ENCODE measurements at places on chromosomes 1 and 21.

DNA sequence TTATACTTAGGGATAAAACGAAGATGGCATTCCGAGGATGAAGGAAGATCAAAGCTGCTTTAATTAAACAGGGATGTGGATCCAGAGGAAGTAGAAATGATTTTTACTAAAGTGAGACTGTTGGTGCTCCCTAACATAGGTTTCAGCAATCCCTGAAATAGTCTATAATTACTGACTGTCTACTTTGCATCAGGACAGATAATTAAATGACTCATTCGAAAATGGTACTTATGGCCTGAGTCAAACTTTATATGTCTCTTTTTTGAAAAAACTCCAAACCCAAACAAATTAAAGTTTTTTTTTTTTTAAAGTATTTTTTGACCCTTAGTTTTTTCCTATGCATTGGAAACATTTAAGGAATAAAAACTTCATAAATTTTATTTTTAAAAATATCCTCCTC is 90.3 kb downstream of the LYST start:
- no peak for DNase-seq

DNA sequence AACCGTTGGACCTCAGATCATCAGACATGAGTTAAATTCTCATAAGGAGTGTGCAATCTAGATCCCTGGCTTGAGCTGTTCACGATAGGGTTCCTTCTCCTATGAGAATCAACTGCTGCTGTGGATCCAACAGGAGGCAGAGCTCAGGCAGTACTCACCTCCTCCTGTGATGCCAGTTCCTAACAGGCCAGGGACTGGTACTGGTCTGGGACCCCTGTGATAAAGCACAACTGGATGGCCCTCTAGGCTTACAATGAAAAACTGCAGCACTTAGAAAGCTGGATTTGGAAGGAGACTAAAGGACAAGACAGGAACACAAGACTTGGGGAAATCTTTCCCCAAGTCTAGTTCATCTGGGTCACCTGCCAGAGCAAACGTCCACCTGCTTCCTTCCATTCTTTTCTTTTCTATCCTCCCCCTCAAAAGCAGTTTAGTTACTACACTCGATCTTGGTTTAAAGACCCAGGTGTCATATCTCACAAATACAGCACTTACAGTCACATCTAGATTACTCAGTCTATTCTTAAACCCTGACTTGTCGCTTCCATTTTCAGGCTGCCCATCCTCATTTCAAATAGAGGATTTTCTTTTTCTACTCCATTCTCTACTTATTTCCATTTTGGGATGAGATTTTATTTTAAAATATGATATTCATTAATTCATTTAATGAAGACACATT is 59.8 kb downstream of the PTPN14 start:
- DNase-seq: no peak

DNA sequence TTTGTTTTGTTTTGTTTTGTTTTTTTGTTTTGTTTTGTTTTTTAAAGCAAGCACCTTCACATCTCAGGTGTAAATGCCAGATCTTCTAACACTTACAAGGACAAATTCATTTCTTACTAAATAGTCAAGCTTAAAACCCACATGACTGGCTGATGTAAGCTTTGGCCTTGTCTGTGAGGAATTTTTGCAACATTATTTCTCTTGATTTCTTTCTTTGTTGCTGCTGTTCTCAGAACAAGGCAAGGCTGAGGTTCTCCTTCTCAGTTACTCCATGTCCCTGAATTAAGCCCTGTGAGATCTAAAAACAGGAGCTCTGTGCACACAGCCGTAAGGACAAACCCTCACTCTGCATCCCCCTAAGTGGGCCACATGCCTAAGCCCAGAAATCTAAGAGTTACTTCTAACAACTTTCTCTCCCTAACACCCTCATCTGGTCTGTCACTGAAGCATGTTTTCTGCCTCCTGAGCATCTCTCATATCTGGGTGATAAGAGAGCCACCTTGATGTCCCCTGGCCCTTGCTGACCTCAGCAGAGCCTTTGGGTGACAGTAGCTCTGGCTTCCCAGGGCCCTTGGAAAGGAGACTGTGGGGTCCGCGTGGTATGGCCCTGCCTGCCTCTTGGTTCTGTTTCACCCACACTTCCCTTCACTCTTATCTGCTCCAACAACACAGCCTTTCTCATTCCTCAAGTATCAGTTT is 81.2 kb upstream of the HOOK1 start:
- no peak for DNase-seq

DNA sequence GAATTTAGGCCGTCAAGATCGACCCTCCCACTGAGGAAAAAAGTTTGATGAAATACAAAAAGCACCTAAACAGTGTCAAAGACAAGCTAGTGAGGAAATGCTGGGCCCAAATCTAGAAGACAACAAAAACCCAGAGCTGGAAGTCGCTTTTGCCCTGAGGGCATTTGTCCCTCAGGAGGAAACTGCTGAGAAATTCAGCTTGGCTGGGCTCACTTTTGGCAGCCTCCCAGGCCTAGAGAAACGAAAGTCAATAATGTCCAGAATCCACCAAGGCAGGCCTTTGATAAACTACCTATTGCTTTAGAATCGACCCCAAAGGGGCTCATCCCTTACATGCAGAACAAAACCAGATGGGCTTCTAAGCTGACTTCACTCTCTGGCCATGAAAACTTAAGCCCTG is 38.9 kb downstream of the SYT2 start:
- DNase-seq: no peak

- no peak for DNase-seq
Measured at GRCh38 chr1:241253471-241253870, 103.5 kb downstream of the RGS7 start.

DNA sequence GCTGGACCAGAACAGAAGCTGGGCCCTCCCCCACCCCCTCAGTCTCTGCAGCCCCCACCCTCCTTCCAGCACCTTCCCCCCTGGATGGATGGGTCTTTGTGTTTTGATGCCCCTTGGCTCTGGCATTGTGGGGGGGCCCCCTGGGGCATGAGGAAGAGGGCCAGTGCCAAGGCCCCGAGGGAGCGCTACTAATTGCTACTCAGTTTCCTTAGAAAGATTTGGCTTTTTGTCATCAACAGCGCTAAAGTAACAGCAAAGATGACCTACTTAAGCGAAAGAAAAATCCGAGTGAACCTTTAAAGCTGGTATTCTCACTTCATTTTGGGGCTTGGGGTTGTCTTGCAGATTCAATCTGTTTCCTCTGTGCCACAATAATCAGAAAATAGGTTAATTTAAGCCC is 63.5 kb downstream of the SKI start:
- no peak for DNase-seq

GRCh38 chr1:30411206-30411605 is 312.2 kb downstream of the MATN1 start:
- no peak for DNase-seq

- no peak for DNase-seq
Measured at GRCh38 chr1:186082235-186082937, 292.7 kb downstream of the TPR start.

- DNase-seq: no peak
Measured at GRCh38 chr1:70897273-70897672, 150.3 kb downstream of the PTGER3 start.

GRCh38 chr1:26994787-26995517 is 1.5 kb downstream of the TRNP1 start:
- no peak for DNase-seq

DNA sequence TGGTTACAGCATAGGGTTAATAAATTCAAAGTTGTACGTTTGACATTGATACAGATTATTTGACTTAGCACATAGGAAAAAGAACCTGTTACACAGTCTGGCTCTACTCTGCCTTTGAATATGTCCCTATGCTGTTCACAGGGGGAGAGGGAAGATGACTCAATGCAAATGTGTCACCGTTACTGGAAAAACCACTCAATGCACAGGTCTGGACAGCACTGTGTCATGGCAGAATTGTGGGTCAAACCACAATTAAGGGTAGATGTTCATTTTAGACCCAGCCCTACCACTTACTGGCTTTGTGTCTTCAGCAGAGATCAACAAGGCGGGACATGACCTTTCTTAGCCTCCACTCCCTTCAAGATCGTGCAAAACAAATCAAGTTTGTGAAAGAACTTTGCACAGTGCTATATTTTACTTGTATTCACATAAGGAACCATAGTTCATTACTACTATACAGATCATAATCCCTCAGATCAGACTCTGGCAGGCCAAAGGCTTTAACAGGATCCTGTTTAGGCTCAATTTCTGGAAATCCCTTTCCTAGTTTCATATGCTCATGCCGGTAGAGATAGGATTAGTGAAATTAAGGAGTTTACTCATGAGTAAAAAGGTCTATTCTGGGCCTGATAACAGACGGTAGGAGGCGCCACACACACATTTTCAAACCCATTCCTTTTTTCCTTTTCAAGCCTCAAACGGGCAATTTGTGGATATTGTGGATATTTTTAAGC is 22.1 kb downstream of the EIF2D start:
- DNase-seq: peak; percentile 72

DNA sequence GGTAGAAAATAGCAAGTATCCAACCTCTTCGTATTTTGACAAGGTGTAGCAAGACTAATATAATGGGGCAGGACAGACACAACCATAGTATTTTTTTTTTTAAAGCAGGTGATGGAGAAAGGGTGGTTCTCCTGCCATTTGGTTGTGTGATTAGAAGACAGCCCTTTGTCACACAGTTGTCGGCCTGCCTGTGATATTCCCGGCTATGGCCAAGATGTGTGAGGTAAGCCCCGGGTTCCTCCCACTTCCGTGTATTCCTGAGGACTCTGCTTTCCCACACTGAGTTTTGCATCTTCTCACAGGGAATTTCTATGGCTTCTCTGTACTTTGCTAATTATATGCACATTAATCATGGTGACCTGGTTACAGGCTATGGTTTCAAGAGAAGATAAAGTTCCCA is 35.9 kb downstream of the ZNF496 start:
- no peak for DNase-seq

GRCh38 chr1:41242342-41243078 is 404 bp upstream of the SCMH1 start:
- DNase-seq: peak; percentile 28

GRCh38 chr1:37888022-37888700 is 28.8 kb upstream of the MTF1 start:
- no peak for DNase-seq

DNA sequence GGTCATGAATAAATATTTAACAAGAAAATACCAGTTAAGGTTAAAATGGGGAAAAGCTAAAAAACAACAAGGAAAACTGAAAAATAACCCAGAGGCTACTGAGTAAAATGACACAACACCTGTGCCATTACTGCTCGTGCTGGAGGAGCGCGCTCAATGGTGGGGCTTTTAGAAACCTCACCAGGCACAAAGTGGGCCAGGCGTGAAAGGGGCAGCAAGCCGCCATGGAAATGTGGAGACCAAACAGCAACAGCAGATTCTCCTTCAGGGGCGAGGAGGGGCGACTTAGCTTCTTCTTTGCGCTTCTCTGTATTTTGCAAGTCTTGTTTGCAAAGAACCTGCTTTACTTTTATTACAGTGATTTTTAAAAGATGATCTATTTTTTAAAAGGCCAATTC is 18.9 kb upstream of the SPATC1L start:
- no peak for DNase-seq

DNA sequence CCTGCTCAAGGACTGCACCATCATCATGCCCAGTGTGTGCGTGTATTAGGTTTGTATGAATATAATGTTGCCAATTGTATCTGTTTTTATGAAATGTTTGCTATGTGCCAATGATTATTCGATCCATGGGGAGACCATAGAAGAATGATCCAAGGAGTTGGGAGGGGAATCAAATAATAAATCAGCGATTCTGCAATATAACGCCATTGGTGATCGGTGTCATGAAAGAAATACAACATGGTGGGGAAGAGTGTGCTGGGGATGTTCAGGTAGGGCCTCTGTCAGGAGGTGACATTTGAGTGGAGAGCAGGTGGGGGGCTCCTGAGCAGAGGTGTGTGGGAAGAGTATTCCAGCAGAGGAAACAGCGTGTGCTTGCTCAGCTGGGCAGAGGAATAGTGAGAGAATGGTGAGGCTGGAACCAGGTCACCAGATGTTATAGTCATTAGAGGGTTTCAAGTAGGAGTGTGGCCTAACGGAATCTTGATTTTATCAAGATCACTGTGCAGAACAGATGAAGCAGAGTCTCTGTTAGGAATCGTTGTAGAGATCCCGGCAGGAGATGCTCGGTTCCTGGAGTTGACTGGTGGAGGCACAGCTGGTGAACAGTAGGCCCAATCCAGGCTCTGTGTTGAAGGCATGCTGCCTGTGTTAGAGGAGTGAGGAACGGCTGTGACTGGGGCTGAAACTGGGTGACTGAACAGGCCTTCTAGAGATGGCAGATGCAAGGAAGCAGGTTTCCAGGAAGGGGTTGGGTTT is 2.9 kb upstream of the ZNF496 start:
- DNase-seq: no peak

DNA sequence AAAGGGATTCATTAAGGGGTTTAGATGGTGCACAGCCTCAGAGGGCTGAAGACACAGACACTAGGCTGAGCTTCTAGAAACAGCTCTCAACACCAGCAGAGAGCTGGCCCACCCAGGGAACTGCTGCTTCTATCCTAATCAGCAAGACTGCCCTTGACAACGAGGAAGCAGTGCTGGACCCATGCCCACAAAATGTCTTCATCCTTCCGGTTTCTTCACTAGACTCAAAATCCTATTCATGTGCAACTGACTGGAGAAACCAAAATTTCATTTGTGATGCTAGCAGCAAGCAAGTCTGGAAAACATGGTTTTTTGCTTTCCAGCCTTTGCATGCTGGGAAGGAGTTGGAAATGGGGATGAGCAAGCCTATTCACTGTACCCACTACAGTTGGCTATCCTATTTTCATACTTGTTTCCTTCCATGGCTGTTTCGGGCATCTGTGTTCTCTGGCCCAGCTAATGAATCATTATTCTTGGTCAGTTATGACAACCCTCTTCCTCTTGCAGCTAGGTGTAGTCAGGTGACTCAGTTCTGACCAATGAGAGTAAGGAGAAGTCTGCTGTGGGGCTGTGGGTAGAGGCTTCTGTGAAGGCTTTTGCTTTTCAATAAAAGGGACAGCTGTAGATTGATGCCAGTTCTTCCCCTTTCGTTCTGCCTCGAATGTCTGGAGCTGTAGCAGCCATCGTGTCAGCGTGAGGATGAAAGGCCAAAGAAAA is 14.6 kb upstream of the TMEM61 start:
- DNase-seq: no peak

DNA sequence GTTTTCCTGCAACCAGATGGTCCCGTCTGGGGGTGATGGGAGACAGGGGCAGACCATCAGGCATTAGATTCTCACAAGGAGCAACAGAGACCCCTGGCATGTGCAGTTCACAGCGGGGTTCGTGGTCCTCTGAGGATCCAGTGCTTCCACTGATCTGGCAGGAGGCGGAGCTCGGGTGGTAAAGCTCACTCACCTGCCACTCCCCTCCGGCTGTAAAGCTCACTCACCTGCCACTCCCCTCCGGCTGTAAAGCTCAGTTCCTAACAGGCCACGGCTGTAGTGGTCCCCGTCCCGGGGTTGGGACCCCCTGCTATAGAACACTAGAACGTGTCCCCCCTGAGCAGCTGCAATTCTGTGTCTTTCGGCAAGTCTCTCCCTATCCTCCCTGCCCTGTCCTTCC is 4.6 kb downstream of the KRTAP10-12 start:
- no peak for DNase-seq

DNA sequence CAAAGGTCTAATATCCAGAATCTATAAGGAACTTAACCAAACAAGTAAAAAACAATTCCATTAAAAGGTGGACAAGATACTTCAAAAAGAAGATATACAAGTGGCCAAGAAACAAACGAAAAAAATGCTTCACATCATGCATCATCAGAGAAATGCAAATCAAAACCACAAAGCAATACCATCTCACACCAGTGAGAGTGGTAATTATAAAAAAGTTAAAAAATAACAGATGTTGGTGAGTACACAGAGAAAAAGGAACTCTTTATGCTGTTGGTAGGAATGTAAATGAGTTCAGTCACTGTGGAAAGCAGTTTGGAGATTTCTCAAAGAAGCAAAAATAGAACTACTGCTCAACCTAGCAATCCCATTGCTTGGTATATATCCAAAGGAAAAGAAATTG is 218.6 kb downstream of the SLC44A5 start:
- DNase-seq: no peak

All from natural killer cell (primary cell).